ENCODE measurements at places on chromosomes 11 and 22.

GRCh38 chr22:19082101-19082500, 40.1 kb downstream of the DGCR2 start:
- no peak for DNase-seq

DNA sequence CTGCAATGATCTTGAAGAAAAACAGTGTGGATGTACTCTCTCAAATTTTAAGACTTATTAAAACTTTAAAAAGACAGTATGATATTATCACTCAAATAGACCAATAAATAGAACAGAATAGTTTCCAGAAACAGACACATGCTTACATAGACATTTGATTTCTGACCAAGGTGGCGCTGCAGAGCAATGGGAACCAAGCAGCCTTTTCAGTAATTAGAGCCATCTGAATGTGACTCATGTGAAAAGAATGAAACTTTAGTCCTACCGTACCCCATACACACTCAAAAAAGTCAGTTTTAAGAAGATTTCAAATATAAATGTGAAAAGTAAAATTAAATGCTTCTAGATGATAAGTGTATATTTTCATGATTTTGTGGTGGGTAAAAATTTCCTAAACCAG, 74.2 kb upstream of the MS4A8 start:
- no peak for DNase-seq

DNA sequence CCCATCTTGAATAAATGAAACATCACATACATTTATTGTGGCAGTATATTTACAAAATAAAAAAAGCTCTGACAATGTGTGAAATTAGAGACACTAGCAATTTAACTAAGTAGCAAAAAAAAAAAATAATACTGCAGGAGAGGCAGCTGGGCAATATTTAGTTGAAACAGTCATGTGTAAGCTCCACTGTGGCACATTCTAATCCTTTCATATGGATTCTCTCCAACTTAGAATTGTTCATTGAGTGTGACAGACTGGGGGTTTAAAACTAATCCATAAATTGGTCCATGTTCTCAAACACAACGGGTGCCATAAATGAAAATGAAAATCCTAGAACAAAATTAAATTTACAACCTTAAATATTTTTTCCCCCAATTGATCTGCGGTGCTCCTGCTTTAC, 302.1 kb downstream of the CADM1 start:
- DNase-seq, result no peak

GRCh38 chr11:35632301-35632700, 14.0 kb downstream of the FJX1 start:
- DNase-seq, result no peak

GRCh38 chr11:121654259-121654842, 201.6 kb upstream of the SORL1-AS1 start:
- no peak for DNase-seq

DNA sequence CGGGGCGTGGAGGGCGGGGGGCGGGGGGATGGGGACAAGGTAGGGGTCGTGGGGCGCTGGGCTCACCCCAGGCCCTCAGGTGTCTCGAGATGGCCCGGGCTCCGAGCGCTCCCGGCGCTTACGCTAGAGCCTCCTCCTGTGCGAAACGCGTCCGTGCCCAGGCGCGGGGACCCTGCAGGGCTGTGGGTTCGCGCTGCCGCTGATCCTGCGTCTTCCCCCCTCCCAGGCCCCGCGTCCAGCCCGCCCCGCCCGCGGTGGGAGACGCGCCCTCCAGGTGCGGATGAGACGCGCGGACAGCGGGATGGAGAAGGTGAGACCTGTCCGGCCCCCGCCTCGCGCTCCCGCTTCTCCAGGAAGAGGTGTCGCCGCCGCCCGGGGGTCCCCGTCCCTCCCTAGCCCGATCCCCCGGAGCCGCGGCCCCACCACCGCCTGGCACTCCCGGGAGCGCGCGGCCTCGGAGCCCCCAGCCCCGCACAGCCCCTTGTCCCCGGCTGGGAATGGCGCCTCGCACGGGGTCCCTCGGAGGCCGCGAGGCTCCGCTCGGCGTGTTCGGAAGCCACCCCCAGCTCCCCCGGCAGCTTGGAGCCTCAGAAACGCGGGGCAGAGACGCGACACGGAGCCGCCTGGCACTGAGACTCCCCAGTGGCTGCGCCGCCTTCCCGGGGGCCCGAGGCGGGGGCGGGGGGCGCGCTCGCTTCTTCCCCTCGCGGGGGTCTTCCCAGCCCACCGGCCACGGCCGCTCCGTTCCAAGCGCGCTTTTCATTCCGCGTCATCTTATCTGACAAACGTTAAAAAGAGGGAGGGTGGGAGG, 27.6 kb upstream of the TOLLIP start:
- peak; percentile 59 for DNase-seq

DNA sequence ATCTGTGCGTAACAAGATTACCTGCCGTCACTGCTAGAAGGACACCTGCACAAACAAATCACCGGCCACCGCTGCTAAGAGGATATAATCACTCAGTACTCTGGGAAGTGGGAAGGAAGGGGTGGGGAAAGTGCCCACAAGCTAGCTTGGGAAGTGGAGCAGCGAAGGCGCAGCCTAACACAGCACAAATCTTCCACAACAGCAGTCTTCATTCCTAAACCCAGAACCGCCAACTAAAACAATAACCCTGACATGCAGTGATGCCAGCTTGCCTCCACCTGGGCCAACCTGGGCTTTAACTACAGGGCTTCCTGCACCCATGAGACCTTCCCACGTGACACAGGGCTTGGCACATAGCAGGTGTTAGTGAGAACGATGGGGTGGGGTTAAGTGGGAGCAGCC, 5.1 kb downstream of the DGCR2 start:
- no peak for DNase-seq

DNA sequence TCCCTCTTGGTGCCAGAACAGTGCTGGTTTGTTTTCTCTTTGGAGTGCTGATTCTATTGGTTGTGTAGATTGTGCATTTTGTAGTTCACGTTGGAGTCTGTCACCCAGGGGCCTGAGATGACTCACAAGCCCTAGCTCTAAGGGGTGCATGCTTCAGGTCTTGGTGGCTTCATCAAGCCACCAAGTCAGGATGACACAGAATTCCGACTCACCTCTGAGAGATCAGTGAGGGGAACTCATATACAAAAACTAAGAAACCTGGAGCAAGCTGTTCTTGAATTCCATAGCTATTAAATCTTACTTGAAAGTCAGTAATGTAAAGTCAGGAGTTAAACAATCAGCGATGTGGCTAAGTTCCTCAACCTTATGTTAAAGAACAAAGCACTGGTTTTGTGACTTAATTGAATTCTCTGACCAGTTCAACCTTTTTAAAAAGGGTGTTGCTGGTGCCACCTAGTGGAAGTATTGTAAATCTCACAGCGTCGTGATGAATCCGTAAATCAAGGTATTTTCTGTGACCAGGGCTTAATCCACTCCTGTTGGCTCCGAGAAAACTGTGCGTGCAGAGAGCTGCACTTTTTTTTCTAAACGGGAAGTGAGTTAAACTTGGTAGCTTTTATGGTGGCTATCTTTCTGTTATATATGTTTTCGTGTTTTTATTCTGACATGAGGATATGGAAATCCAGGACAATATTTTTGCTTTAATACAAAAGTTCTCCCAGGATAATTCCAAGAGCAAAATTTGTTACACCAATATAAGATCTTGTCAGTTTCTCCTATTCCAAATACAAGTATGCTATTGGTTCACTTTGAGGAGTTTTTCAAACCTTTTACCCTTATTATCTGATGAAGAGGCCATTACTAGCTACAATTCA, 14.6 kb downstream of the MMP13 start:
- DNase-seq, result no peak

DNA sequence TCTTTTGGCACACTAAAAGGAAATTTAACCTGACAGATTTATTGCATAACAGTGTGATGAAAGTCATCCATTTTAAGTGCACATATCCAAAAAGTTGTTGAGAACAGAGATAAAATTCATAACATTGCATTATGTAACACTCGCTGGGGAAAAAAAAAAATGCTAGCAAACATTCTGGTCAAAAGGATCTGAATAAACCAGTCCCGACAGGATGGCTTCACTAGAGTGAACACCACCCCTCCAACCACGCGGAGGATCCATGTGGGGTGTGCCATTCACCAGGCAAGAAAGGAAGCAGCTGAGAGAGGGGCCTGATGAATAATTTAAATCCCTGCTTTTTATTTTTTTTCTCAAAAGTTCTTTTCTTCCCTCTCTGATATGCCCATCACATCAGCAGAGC, 258.7 kb downstream of the DCDC1 start:
- no peak for DNase-seq

- peak; percentile 24 for DNase-seq
Measured at GRCh38 chr11:3947061-3947460, 91.6 kb downstream of the STIM1 start.

GRCh38 chr22:25186140-25186539, 13.5 kb upstream of the CRYBB3 start:
- DNase-seq, result no peak

GRCh38 chr22:42623301-42623751, 8.6 kb upstream of the POLDIP3 start:
- no peak for DNase-seq

DNA sequence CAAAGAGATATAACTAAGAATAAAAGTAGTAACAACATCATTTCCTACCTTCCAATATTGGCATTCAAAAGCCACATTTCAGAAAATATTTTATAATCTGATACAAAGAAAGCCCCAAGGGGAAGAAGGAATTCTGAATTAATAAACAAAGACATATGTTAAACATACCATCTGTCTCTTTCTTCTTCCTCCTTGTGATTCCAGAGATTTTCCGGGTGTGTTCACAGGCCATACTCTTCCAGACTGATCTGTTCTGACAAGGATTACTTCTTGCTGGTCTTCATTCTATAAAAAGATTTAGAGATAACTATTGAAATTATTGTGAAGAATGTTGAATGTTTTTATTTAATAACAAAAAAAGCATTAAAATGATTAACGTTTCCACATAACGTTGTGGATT, 65.0 kb downstream of the CWF19L2 start:
- no peak for DNase-seq

- peak; percentile 27 for DNase-seq
Measured at GRCh38 chr22:43262990-43263644, 76.2 kb upstream of the TTLL12 start.

DNA sequence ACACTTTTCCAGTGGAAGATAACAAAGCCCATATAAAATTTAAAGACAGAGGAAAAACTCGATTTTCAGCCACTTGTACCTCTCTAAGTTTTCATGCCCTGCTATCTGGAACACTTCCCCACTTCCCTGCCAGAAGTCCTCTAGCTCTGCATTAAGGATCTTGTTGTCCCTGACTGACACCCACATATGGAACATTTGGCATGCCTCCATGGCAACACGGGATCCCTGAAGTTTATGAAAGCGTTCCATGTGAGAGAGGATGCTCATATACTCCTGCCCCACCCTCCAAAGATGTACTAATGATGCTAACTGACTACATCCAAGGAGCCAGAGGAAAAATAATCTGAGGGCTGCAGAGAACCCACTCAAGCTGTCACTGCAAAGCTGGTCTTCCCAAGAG, 8.8 kb upstream of the C11orf91 start:
- no peak for DNase-seq

DNA sequence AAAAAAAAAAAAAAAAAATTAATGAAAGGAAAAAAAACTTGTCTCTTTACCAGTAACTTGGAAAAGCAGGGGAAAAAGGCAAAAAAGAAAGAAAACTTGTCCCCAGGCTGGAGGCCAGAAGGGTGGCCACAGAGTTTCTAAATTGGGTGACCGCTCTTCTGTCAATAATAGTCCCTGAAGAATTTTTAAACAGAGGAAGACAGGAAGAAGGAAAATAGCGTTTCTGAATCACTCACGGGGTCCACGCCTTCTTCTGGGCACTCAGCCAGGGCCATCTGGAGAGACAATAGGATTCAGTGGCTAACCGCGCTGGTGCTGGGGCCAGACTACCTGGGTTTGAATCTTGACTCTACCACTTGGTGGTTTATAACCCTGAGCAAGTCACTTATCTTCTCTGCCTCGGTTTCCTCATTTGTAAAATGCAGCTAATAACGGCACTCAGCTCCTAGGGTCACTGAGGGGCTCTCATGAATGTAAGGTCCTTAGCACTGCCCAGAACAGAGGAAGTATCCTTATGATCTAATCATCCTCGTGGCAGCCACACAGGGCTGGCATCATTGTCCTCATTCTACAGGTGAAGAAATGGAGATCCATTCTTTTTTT, 7.0 kb downstream of the C11orf86 start:
- DNase-seq, result no peak

- DNase-seq, result no peak
Measured at GRCh38 chr11:1817511-1817910, 17.3 kb upstream of the SYT8 start.

- peak; percentile 63 for DNase-seq
Measured at GRCh38 chr22:37284805-37285355, 2.6 kb downstream of the CYTH4 start.

GRCh38 chr11:122656073-122656630, 630 bp downstream of the UBASH3B start:
- peak; percentile 68 for DNase-seq

DNA sequence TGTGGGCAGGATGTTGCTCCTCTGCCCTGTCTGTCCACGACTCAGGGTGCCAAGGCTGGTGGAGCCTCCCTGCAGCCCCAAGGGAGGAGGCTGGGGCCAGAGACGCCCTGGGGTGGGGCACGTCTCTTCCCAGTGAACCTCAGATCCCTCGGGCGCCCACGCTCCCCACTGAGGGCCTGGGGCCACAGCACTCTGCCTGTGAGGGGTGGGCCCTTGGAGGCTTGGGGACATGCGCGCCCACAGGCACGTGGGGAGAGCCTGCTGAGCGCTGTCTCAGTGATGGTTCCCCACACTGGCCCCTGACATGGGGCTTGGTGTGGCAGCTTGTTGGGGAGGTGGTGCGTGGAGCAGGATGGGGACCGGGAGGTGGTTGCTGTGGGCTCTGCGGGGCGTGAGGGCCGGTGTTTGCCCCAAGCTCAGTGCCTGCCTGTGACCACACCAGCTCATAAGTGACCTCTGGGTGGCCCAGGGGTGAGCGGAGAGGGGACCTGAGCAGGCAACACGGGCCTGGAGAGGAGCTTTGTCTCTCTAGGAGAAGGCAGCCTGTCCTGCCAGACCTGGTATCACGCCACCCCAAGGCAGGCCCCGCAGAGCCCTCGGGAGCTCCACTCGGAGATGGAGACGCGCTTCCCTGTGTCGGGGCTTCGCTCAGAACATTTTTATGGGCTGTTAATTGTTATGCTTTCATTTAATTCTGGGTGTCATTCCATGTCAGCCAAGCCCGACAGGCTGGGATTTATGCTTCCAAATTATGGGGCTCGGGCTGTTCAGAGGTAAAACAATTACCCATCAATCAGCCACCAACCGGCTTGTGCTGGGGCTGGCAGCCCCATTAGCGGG, 27.4 kb upstream of the CCDC188 start:
- no peak for DNase-seq

GRCh38 chr11:119218141-119218878, 12.2 kb downstream of the CBL start:
- no peak for DNase-seq

- DNase-seq, result no peak
Measured at GRCh38 chr11:103888541-103888951, 147.9 kb upstream of the DDI1 start.
